ENCODE measurements at places on chromosomes 1 and 21.

GRCh38 chr1:117436513-117436912, 69.3 kb downstream of the MAN1A2 start:
- no peak for DNase-seq

DNA sequence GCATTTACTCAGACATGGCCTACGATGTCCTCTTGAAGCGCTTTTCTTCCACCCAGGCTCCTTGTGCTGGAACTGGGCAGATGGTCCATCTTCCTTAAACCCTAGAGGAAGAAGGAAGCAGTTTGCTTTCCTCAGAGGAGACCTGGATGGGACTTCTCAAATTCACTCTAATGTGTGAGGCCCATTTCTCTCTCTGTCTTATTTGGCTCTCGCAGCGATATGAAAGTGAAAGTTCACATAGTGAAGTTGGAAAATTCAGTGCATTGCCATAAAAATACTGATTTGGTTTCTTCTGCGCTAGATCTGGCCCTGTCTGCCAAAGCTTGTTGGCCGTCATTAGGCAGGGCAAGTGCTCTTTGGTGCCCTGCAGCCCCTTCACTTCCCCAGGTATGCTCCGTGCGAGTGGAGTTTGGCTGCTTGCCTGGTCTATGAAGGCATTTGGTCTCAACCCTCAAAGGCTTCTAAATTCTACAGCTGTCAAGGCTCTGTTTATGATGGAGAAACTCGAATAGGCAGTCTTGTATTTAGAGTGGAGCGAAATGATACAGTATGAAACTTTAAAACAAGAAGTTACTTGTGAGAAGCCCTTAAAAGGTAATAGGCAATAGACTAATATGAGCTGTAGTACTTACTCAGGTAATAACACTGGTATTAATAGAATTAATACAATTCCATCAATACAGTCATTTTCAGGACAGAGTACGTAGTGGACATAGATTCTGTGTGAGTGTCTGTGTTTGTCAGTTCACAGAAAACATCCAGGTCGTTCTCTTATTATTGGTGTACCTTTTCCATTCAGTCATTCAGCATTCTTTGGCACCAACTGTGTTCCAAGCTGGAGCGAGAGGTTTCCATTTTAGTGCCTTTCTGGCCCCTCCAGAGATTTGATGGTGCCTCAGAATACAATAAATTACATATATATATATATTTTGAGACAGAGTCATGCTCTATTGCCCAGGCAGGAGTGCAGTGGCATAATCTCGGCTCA, 20.5 kb downstream of the SZRD1 start:
- no peak for DNase-seq

DNA sequence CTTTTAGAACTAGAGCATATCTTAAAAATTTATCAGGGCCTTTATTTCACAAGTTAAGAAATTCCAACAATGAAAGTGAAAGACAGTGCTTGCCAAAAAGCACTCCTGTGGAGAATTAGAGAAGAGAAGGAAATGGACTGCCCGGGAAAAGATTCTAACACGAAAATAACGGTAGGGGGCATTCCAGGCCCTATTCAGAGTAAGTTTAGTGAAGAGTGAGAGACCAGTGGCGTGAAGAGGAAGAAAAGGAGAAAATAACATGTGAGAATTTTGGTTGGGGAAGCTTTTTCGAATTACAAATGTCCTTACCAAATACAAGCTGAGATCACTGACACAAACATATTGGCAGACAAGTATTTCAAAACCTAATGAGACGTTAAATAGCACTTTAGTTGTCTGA, 38.4 kb upstream of the RBM34 start:
- DNase-seq = peak; percentile 15

- DNase-seq = no peak
Measured at GRCh38 chr1:98557895-98558294, 103.6 kb upstream of the SNX7 start.

- DNase-seq = no peak
Measured at GRCh38 chr1:20367116-20367585, 76.5 kb downstream of the VWA5B1 start.

GRCh38 chr1:232597721-232598120, 32.2 kb downstream of the SIPA1L2 start:
- DNase-seq = no peak

DNA sequence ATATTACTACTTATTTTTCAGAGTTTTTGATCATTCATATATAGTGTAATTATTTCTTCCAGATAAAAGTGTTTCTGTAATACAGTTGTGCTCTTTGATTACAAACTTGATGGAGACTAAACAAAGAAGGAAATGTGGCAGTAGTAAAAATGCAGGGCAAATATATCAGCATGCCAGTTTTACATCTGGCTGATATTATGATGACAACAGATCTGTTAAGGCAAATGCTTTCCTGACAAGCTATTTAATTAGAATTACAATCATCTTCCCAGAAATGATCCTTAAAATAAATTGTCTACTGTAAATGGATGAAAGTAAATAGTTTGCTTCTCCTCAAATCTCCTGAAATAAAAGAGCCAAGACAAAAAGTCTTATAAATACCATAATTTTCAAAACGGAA, 1659.8 kb downstream of the BRINP3 start:
- no peak for DNase-seq

- no peak for DNase-seq
Measured at GRCh38 chr1:113784104-113784779, 25.0 kb upstream of the PHTF1 start.

DNA sequence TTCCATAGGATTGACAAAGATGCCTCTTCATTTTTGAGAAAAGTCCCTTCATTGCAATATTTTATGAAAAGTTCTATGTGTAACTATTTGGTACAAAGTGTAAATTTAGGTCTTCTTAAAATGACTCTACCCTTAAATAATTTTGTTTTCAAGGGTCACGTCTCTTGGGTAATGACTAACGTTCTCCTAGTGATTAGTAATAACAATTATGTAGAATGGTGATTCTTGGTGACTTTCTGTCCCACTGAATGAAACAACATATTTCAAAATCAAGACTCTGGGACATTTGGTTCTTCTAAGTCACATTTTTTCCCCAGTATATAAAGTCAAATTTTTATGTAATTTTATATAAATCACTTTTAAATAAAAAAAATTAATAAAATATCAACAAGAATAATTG, 277.5 kb upstream of the ADAMTS5 start:
- DNase-seq = no peak

GRCh38 chr1:8059161-8059622, 33.1 kb upstream of the ERRFI1 start:
- DNase-seq = peak; percentile 75

- no peak for DNase-seq
Measured at GRCh38 chr1:229111703-229112319, 159.1 kb upstream of the RAB4A start.

- DNase-seq = no peak
Measured at GRCh38 chr1:1552263-1552639, 11.8 kb upstream of the TMEM240 start.

GRCh38 chr1:119680723-119681122, 31.0 kb upstream of the PHGDH start:
- no peak for DNase-seq

GRCh38 chr1:26317612-26318337, at the start of gene CD52:
TSS of gene CD52 (plus strand) at chr1:26317958. CDS start at chr1:26318018, 60 bp downstream.
- DNase-seq = no peak

GRCh38 chr1:15177710-15178166, 24.2 kb downstream of the TMEM51 start:
- DNase-seq = no peak

GRCh38 chr21:28714777-28715464, 277.8 kb downstream of the LTN1 start:
- DNase-seq = peak; percentile 42

All from AG09319 (cell line).